ENCODE measurements at places on chromosomes 3 and 15.
A peak's percentile ranks its signal among the peaks of the same experiment; 100 is the strongest.

- DNase-seq = no peak
These were observed 312.7 kb upstream of the TGFBR2 start for GRCh38 chr3:30293621-30294240.

DNA sequence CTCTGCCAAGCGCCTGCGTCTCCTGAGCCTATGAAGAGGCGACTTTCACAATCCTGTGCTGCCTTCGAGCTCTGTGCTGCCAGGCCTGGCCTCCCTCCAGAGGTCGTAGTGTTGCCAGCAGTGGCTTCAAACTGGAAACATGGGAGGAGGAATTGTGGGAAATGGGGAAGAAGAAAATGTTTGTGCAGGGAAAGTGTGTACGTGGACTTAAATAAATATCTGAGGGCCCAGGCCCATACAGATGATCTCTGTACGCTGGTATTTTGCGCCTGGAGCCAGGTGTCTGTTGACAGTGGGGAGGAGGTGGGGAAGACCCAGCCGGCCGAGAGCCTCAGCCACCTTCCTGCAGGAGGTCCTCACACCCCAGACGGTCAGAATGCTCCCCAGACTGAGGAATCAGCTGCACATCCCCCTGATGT lies 44.6 kb downstream of the ZBTB38 start:
- no peak for DNase-seq

DNA sequence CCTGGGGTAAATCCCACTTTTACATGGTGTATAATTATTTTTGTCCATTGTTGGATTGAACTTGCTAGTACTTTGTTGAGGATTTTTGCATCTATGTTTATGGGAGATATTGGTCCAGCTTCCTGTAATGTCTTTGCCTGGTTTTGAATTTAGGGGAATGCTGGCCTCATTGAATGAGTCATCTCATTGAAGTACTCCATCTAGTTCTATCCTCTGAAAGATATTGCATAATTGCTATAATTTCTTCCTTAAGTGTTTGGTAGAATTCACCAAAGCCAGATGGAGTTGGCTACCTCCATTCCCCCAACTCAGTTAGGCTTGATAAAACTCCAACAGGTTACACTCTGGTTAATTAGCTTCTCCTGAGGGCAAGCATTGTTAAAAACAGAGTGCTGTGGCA lies 237.4 kb upstream of the TGFBR2 start:
- DNase-seq = no peak

DNA sequence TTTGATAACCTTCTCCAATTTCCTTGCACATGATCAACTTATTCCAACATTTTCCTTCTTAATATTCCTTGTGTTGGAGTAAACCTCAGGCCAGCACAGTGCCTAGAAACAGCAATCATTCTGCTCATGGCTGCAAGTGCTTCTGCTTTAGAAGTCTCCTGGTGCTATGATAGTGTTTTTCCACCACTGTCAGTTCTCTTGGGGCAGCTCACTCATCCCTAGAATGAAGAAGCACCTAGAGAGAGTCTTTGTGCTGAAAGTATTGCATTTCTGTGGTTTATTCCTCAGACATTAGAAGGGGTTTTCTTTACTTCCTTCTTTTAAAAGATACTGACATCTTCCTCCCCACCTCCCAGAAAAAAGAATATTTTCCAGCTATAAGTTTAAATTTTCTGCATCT lies 183.5 kb downstream of the RYR3 start:
- no peak for DNase-seq

GRCh38 chr15:70091726-70092463 lies 5.8 kb downstream of the TLE3 start:
- peak; percentile 98 for DNase-seq

DNA sequence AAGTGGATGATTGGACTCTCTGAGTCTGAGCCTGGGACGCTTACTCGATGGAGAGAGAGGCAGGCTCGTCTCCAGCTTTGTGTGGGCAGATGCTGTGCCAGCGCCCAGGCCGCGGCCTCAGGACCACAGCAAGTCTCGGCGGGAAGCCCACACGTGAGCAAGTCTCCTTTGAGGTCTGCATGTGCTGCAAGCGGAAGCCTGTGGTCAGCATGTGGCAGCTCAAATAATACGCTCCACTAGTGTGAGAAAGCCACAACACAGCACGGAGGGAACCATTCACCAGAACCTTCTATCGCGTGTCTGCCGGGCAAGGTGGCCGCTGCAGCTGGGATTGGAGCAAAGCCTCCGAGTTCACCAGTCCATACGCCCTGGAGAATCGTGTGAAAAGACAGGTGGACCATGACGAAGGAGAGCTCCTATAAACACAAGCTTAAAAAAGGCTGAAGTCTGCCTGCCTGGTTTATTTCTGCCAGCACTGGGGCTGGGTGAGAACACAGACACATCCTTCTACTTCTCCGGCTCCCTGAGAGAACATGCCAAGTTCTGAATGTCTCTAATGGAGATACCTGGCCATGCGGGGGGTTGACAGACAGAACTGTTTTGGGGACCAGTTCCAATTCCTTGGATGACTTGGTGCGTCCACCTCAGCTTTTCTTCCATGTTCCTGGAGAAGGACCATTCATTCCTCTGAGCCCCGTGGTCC lies 82.0 kb upstream of the LRIG1 start:
- no peak for DNase-seq

DNA sequence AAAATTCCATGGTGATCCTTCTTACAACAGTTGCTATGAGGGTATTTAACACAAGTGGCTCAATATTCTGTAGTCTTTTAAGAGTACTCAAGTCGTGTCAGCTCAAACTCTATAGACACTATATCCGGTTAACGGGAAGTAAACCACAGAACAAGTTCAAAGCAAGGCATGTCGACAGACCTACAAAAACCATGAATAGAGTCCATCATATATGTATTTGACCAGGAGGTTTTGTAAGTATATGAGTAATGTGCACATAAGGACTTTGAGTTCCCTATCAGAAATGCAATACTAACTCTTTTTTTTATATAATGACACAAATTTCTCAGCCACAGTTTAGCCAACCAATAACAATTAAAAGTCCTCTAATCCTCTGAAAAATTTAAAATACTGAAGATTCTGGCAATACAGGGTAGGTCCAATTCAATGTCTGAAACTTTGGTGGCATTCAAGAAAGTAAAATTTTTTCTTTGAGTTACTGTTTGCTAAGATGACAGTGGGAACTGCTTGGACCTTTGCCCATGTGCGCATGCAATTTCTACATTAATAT lies 93.7 kb downstream of the NEK10 start:
- DNase-seq = no peak

DNA sequence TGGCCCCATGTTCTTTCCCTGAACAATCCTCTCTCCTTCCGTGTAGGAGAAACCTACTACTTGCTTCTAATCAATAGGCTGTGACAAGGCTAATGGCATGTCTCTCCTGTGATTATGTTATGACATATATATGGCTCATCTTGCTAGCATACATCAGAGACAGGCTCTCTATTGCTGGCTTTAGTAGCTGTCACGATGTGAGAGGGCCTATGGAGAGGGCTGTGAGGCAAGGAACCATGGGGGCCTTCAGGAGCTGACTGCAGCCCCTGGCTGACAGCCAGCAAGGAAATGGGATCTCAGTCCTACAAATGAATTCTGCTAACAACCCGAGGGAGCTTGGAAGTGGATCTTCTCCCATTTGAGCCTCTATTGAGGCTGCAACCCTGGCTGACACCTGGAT lies 96.3 kb downstream of the EOMES start:
- no peak for DNase-seq

DNA sequence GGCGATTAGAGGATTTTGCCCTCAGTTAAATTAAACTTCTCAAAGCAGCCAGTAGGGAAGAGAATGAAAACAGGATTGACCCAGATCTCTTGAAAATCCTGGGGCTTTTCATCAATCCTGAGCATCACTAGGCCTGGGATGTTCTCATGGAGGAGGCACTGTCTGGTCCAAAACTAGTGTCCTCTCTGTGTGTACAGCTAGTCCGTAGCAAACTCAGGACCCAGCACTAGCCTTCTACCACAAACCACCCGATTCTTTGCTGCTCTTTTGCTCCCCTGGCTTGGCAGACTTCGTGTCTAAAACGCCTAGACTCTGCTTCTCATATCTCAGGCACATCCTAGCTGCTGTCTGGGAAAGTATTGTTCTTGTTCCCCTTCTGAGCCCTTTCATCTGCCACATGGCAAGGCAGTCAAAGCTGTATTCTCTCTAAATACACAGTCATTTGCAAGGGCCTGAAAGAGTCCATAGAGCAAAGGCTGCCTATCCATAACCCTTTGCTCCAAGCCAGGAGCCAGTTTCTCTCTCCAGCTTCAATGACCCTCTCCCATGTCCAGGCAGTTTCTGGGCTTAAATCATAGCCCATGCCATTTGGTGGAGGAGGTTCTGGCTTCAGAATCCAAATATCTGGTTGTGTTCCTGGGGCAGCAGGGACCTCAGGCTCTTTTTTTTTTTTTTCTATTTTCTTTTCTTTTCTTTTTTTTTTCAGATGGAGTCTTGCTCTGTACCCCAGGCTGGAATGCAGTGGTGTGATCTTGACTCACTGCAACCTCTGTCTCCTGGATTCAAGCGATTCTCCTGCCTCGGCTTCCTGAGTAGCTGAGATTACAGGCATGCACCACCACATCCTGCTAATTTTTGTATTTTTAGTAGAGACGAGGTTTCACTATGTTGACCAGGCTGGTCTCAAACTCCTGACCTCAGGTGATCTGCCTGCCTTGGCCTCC lies 52.4 kb downstream of the CDC25A start:
- DNase-seq = no peak

DNA sequence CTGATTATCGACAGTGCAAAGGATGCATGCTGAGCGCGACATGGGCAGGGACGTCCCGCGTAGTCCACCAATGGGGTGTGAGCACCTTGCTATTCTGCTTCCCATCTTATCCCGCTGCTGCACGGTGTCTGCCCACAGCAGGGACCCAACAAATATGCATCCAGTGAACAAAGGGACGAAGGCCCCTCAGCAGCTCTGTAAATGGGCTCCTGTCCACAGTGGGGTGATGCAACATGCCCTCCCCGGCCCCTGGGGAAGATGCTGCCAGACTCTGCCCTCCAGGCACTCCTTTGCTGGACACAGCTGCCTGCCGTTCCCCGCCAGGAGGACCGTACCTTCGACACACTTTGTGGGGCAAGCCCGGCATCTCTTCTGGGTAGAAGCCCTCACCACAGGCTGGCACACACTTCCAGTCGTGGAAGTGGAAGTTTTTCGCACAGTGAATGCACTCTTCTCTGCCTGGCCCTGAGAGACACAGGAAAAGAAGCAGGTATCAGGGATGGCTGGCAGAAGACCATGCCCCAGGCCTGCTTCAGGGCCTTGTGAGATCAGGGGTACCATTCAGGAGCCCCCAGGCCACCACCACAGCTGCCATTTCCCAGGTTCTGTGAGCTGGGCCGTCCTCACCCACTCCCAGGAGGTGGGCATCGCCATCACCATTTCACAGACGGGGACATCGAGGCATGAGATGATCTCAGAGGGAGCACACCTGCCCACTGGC lies 18.2 kb upstream of the SNRPA1 start:
- DNase-seq = no peak

DNA sequence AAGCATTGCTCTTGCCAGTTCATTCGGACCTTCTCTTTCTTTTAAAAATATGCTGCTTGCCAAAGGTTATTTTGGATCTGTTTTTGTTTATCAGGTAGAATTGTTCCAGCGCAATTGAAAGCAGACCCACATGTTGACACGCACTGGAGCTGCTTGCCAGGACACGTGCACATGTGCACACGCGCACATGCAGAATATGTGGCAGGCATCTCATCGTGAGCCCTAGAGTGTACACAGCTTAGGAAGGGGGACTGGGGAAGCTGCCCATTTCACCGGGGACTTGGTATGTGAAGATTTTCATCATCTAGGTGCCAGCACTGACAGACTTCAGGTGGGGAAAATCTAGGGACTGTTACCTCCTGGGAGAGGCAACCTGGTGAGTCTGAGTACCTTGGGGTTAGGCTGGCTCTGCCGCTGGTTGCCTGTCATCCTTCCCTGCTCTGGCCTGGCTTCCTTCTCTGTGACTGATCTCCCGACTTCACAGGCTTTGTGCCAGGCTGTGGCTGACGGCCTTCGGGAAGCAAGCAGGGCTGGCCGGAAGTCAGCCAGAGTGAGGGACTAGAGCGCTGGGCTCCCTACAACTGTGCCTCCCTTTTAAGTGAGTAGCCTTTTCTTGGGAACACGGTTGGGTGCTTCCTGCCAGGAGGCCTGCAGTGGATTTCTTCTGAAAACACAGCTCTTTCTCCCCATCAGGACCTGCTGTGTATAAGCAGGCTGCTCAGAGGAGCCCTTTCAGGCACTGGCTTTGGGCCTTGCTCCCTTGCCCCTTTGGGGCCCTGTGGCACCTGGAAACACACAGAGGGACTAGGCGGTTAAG lies 129.3 kb downstream of the EEFSEC start:
- no peak for DNase-seq

DNA sequence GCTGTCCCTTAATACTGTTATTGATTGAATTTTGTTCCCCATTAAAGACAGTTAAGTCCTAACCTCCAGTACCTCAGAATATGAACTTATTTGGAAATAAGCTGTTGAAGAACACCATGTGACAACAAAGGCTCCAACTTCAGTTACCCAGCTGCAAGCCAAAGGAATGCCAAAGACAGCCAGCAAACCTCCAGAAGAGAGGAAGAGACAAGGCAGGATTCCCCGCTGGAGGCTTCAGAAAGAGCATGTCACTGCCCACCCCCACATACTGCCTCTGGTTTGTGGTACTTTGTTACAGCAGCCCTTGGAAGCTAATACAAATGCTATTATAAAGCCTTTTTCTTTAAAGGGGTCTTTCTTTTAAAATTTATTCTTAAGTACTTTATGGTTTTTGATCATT lies 18.4 kb upstream of the NEK10 start:
- DNase-seq = no peak

DNA sequence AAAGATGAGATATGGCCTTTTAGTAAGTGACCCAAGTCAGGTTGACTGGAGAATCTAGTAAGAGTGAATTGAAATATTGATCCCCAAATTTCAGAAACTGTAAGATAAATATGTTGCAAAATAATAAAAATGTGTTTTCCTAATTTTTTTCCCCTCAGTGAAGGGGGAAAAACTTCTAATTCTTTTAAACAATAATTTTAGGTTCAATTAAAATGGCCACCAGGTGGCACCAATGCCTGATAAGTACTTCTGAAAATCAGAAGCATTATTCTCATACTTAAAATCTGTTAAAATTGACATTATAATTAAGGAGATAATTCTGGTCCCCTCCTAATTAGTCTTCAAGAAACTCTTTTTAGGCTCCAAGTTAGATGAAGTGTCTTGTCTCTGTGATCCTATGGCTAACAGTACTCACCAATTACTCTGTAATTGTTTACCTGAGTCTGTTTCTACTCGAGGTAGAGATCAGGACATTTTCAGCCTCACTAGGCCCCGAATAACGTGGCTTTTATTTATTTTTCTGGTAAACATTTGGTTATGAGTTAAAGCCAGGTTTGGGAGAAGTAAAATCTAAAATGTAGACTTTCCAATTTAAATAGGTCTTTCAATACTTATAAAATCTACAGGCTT lies 52.6 kb downstream of the NMD3 start:
- peak; percentile 15 for DNase-seq

GRCh38 chr15:76954744-76955143 lies 23.2 kb downstream of the RCN2 start:
- DNase-seq = no peak

GRCh38 chr3:55423782-55424181 lies 63.3 kb downstream of the WNT5A start:
- DNase-seq = no peak
